ENCODE measurements at places on chromosomes 3 and 15.

DNA sequence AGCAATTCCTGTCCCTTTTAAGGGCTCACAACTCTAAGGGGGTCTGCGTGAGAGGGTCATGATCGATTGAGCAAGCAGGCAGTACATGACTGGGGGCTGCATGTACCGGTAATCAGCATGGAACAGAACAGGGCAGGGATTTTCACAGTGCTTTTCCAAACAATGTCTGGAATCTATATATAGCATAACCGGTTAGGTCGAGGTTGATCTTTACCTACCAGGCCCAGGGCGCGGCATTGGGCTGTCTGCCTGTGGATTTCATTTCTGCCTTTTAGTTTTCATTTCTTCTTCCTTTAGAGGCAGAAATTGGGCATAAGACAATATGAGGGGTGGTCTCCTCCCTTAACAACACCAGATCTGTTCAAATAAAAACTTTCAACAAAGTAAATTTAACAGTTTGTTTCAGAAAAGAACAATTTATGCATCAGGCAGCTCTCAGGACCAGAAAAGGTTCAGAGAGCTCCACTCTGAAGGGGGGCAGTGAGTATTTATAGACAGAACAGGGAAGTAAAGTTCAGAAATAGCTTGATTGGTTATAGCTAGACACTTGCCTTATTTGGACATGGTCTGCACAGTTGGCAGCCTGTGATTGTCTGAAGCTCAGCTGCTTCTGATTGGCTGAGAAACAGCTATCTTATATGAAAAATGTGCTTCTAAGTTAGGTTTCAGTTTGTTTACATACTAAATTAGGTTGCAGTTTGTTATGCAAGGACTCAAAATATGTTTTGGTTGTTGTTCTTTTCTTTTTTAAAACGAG, 17.2 kb upstream of the B4GALT4 start:
- no peak for DNase-seq

- no peak for DNase-seq
These were observed 1.4 kb downstream of the FEZF2 start for GRCh38 chr3:62371720-62372591.

DNA sequence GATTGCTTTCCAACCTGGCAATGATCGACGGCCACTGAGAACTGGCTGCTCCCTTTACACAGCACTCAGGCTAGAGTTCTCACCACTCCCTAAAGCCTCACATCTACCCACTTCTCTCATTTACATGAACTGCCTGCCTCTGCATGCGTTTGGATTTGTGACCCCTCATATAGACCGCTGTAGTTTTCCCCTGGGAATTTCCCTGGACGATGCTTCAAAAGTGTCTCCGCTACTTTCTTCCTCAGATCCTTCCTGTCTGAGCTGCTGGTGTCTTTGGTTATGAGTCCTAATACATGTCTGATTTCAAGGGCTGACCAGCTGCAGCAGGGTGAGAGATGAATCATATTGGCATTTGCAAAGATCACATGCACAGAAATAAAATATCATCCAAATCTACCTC, 116.7 kb upstream of the ETV5 start:
- no peak for DNase-seq

- no peak for DNase-seq
These were observed 595.2 kb upstream of the TBL1XR1 start for GRCh38 chr3:177792311-177793030.

GRCh38 chr3:169628567-169628966, 34.9 kb downstream of the MECOM start:
- no peak for DNase-seq

- no peak for DNase-seq
These were observed 82.2 kb downstream of the APBA2 start for GRCh38 chr15:28967990-28968389.

DNA sequence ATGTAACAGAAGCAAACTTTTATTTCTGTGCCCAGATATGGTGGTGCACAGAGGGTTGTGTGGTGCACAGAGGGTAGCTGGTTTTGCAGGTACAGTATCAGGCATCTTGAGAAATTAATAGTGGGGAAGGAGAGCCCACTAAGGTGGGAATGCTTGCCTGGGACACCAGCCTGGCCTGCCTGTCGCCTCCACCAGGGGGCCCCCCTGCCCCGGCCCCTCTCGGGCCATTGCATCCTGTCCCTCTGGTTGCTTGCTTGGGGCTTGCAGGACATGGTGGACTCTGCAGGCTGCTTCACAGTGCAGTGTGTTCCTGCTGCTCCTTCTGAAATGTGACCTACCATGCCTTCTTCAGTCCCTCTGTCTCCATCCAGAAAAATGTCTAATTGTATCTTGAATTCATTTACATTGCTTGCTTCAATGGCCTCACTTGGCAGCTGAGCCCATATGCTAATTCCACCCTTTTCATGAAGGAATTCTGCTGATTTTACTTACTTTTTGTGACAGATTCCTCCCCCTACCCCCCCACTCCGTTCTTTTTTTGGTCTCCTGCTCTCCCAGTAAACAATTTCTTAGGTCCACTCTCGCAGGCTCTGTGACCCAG, 73.6 kb downstream of the EEFSEC start:
- no peak for DNase-seq

DNA sequence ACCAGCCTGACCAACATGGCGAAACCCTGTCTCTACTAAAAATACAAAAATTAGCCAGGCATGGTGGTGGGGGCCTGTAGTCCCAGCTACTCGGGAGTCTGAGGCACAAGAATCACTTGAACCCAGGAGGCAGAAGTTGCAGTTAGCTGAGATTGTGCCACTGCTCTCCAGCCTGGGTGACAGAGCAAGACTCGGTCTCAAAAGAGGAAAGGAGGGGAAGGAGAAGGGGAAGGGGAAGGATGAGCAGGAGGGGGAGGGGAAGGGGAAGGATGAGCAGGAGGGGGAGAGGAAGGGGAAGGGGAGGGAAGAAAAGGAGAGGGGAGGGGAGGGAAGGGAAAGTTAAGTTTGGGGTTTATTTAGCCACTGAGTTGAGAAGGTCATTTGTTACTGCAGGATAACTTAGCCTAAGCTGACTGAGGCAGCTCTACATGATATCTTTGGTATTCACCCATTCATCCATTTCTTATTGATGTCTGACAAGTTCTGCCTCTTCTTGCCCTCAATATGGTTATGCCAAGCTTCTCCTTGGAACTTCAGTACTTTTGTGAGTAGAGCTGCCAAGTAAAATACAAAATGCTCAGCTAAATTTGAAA, 15.9 kb upstream of the ABHD2 start:
- DNase-seq, result no peak

GRCh38 chr3:52408466-52408865, 36.4 kb downstream of the SEMA3G start:
- DNase-seq, result no peak

GRCh38 chr15:86505951-86506350, 426.3 kb downstream of the AGBL1 start:
- DNase-seq, result no peak

- DNase-seq, result no peak
These were observed 357.5 kb upstream of the UMPS start for GRCh38 chr3:124372775-124373174.
